Thyroid gland (tissue), 4 donors: ENCODE measurements at places on chromosomes 12 and 14.
A peak's percentile ranks its signal among the peaks of the same experiment; 100 is the strongest.

DNA sequence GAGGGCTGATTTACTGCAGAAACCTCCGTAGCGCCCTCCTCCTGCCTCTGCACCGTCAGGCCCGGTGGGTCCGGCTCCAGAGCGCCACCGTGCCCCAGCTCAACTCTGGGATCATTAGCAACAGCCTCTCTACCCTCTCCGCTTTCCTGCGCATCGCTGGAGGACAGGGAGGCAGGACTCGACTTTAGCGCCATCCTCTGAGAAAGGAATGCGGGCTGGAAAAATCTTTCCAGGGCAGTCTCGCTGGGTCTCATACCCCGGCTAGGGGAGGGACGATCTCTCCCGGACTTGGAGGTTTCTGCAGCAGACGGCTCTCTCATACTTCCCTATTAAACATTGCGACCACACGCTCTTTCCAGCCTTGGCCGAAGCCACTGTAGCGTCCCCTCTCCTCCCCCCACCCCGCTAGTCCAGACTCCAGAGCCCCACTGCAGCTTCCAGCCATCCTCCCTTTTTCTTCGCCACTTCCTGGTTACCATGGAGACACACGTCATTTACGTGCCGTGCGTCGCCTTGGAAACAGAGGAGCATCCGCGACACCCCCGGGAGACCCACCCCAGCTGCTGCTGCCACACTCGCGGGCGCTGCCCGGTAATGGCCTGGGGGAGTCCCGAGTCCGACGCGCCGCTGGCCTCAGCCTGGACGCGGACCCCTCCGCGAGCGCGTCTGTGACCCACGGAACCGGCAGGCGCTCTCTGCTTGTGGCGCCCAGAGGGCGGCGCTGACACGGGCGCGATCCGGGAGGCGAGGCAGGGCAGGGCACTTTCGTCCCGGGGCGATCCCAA, at the start of gene CCDC184:
CCDC184 (plus strand) TSS at position 554 of the 785 bp plus-strand sequence. CDS start 479 bp downstream, outside the sequence.
- peak; percentile 17 for DNase-seq

- no peak for DNase-seq
Measured at GRCh38 chr14:73749706-73750530, 35.7 kb upstream of the PNMA1 start.

GRCh38 chr14:22251090-22251489, 337.9 kb downstream of the DAD1 start:
- DNase-seq, result no peak

DNA sequence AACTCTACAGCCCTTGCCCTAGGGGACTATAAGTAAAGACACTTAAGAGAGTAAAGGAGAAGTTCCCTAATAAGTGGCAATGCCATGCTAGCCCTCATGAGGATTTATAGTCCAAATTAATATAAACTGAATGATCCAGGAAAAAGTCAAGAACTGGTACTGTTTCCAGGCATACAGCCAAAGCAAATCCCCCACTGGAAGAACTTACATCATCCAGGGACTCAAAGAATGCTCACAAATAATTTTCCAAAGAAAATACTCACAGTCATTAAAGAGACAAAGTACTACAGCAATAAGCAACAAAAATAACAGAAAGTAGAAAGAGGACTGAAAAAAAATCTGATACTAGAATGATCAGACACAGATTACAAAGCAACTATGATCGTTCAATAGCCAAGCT, 79.7 kb upstream of the RAP1B start:
- DNase-seq, result peak; percentile 37

GRCh38 chr14:89280600-89280999, 136.4 kb downstream of the FOXN3 start:
- DNase-seq, result no peak

DNA sequence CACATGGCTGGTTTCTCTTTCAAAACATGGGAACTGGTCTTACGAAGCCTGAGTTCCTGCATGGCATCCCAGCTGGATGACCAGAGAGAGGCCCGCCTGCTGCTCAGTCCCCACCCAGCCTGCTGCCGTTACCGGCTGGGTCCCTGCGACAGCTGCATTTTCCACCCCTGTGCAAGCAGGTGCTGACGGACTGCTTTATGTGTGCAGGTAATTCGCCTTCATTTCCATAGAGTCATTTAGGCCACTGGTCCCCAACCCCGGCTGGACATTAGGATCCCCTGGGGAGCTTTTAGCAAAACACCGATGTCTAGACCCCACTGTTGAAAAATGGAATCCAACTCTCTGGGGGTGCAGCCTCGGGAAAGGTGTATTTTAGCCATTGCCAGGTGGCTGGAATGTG, 51.9 kb downstream of the RBM19 start:
- no peak for DNase-seq

- no peak for DNase-seq
Measured at GRCh38 chr12:50083301-50083700, 1.8 kb upstream of the SMARCD1 start.
